ENCODE measurements at places on chromosomes 1 and 21. TPM values are rescaled to one million over a fixed set of nuclear protein-coding genes. Genes with fewer than 3 reads are reported as not detected.

- no peak for DNase-seq
Measured at GRCh38 chr1:242800521-242800920, 276.0 kb upstream of the PLD5 start.

DNA sequence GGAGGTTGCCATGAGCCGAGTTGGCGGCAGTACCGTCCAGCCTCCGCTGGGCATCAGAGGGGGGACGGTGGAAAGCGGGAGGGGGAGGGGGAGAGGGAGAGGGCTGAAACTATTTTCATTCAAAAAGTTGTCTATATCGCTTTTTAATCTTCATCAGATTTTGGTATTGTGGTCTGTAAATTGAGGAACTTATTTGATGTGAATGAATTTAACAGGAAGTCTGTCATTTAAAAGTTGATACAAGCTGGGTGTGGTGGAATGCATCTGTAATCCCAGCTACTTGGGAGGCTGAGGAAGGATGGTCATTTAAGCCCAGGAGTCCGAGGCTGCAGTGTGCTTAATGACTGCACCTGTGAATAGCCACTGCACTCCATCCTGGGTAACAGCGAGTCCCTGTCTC lies 3.0 kb upstream of the EPHX4 start:
- DNase-seq: no peak

GRCh38 chr1:10818262-10819197 lies 22.1 kb upstream of the CASZ1 start:
- DNase-seq: no peak

- no peak for DNase-seq
Measured at GRCh38 chr1:41420860-41421259, 59.6 kb downstream of the FOXO6 start.

The MTMR11 gene
- 0.24 TPM for total RNA-seq

GRCh38 chr1:14826731-14827326 lies 228.3 kb downstream of the KAZN start:
- DNase-seq: no peak

The PCP4L1 gene
- not detected for total RNA-seq

DNA sequence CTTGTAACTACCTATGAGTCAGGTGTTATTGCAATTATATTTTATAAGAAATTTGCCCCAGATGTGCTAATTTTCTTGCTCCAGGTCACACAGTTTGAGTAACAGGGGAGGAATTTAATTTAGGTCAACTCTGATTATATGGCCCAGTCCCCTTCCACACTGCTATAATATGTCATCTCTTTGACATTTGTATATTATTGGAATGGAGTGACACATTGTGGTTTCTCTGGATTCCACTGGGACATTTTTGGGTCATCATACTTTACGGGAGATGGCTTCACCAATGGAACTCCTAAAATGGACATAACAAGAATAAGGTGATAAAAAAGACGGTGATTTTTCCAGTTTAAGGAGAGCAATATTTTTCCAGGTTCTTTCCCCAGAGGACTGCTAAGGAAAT lies 191.2 kb downstream of the DISC1 start:
- DNase-seq: no peak

DNA sequence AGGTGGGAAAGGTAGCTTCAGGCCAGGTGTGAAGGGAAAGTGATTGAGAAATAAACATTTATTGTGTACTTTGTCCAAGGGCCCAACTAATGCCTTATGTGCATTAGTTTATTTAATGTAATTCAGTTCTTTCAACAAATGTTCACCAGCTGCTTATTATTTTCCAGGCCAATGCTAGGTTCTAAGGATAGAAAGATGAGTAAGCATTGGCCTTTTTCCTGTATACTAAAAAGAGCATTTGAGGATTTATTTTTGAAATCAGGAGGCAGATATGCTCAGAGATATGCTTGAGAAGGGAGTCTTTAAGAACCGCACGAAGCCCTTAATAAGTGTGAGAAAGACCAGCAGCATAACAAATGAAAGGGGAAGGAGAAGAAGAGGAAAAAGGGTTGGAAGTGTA lies 32.0 kb downstream of the CLCA1 start:
- DNase-seq: no peak

GRCh38 chr1:43414634-43415223 lies 25.0 kb downstream of the SZT2 start:
- peak; percentile 72 for DNase-seq

- DNase-seq: no peak
Measured at GRCh38 chr1:232944347-232944746, 6.1 kb upstream of the NTPCR start.

DNA sequence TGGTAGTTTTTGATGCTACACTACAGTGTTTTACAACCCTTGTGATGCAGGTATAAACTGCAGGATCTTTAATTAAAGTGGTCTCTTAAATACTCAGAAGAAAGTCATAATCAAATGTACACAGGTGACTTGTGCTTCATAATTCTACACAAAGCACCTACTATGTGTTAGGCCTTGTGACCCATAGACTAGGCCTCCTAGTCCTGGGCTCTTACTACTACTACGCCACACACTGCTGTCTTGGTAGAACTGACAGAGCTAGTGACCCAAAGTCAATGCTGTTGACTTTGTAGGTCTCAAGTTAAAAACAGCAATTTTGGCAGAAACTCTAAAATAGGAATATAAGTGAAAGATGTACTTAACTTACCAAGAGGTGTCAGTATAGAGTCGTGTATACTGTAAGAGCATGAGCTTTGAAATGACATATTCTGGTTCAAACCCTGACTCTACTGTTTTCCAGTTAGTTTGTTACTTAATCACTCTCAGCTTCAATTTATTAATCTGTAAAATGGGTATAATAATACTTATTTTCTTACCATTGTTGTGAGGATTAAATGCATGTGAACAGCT lies 48.6 kb upstream of the LMO4 start:
- DNase-seq: peak; percentile 29

DNA sequence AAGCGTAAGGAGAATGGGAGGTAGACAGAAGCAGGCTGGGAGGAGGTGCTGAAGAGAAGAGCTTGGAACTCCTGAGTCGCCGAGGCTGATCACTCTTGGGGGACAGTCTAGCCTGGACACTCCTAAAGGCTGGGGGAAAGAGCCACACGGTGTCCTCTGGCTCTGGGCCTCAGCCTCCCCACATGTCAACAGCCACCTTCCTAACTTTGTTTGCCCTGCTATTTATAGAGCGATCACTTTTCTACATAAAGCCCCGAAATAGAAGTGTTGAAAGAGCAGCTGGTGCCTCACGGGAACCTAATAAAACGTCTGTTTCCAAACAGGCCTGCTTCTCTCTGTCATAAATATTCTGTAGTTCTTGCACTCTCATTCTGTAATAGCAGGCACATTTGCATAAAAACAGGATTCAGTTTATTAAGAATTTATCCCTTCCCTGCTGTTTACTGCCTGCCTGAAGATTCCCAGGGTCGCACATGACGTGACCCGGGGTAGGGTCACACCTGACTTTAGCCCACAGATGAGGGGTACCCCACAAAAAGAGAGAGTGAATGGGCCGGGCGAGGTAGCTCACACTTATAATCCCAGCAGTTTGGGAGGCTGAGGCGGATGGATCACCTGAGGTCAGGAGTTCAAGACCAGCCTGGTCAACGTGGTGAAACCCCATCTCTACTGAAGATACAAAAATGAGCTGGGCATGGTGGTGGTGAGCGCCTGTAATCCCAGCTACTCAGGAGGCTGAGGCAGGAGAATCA lies 212.5 kb downstream of the TOMM20 start:
- peak; percentile 57 for DNase-seq

The TMEM269 gene
- total RNA-seq: 0.46 TPM

DNA sequence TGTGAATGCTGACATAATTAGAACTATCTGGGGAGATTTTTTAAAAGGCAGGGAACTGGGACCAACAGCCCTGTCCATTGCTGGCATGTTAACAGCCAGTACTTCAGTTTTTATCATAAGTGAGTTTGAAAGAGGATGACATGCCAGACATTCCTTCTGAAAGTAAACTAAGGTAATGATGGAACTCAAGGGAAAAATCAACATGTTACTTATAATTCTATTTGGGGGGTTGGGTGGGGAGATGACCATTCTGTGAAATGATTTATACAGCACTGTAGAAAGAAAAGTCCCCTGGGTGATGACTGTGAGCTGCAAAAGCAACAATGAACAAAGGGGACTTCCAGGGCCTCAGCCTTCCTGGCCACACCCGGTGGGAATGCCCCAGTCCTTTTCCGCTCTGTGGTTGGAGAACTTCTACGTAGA lies 5.4 kb upstream of the LAMC2 start:
- no peak for DNase-seq

DNA sequence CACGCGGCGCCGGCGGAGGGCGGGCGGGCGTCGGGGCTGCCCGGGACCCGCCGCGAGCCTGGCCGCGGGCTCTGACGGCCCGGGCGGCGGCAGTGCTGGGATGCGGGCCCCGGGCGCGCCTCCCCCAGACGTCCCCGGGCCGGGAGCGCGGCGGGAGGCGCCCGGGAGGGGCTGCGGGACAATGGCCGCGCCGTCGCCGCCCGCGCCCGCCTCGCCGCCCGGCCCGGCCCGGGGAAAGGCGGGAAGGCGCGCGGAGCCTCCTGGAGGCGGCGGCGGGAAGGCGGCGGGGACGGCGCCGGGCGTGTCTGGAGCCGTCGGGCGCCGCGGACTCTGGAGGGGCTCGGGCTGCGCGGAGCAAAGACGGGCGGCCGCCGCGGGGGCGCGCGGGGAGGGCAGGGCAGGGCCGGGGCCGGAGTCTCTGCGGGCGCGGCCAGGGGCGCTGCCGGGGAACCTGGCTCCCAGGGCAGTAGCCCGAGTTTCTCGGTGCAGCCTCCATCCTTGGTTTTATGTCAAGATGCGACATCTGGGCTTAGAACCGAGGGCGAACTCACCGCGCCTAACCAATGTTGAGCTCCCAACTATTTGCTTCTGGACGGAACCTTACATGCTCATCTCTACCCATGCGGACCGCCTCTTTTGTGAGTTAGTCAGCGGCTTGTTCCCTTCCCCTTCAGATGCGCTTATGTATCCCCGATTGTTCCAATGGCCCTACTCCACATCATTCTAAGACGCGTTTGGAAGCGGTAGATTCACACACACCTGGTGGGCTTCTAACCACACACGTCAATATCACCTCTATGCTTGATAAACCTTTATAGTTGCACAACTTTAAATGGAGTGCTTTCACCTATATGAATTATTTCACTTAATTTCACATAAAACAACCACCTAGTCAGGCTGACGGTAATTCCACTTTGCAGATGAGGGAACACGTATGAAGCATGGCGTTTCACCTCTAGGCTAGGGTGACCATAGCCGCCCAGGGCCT lies 651 bp downstream of the ZBTB8A start:
- peak; percentile 11 for DNase-seq

GRCh38 chr1:20558191-20558590 lies 5.8 kb downstream of the FAM43B start:
- DNase-seq: no peak

The DNAJC11 gene
- total RNA-seq: 65.6 TPM

DNA sequence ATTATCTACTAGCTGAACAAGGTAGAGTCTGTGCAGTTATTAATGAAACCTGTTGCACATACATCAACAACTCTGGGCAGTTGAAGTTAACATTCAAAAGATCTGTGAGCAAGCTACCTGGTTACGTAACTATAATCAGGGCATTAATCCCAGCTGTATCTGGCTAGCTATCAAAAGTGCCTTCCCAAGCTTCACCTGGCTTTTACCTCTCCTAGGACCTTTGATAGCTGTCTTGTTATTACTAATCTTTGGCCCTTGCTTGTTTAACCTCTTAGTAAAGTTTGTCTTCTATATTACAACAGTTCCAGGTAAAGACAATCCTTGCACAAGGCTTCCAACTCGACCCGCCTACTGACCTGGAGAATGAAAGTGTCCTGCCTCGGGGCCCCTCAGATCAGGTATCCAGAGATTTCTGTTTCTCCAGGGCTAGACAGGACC lies 29.6 kb upstream of the SLC6A9 start:
- DNase-seq: no peak

- no peak for DNase-seq
Measured at GRCh38 chr1:222454186-222454585, 93.7 kb downstream of the HHIPL2 start.

The EVI5 gene
- 22.5 TPM for total RNA-seq

The B3GALT2 gene
- not detected for total RNA-seq

DNA sequence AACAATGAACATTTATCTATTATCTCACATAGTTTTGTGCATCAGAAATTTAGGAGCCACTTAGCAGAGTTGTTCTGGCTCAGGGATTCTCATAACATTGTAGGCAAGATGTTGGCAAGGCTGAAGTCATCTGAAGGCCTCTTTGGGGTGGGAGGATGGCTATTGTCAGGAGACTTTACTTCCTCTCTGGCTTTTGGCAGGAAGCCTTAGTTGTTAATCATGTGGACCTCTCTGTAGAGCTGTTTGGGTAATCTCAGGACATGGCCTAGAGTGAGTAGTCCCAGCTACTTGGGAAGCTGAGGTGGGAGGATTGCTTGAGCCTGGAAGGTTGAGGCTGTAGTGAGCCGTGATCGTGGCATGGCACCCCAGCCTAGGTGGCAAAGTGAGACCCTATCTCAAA lies 40.2 kb downstream of the RASAL2 start:
- no peak for DNase-seq
